ENCODE measurements at places on chromosomes 3 and 15.

- DNase-seq = peak; percentile 93
Measured at GRCh38 chr3:98655666-98656065, 62.3 kb upstream of the CPOX start.

- no peak for DNase-seq
Measured at GRCh38 chr3:59262076-59262498, 212.3 kb upstream of the CFAP20DC start.

- DNase-seq = no peak
Measured at GRCh38 chr3:88947013-88947412, 160.4 kb upstream of the EPHA3 start.

- peak; percentile 5 for DNase-seq
Measured at GRCh38 chr15:42992626-42993025, 72.0 kb upstream of the TTBK2 start.

GRCh38 chr3:173902871-173903270 is 505.3 kb downstream of the NLGN1 start:
- DNase-seq = no peak

DNA sequence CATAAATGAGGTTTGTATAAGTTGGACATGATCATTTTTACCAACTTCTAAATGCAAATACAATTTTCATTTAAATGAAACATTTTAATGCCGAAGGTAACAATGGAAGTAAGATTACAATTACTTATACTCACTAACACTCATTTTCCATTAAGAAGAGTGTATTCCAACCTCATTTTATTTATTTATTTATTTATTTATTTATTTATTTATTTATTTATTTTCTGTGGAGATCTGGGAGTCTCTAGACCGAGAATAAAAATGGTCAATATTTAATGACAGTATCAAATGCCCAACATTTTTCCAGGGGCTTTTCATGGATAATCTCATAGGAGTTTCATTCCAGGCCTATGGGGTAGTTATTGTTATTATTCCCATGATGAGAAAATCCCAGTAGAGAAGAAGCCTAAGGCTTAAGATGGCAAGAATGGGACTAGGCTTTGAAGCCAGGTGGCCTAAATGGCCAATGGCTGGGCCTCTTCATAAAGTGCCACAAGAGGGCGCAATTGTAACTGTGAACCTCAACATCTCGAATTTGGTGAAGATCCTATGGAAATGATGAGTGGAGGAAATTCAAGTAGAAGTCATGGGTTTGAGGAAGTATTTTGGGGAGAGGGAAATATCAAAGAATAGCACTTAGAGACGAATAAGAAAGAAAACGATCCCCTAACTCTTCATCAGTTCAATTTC is 21.3 kb downstream of the VGLL3 start:
- DNase-seq = no peak

GRCh38 chr15:55694652-55695150 is 48.3 kb downstream of the PRTG start:
- peak; percentile 75 for DNase-seq
